AG08395 (cell line): ENCODE measurements at places on chromosomes 5 and 9.

- peak; percentile 83 for DNase-seq
Observed at GRCh38 chr5:73311291-73312110, 137.1 kb downstream of the FOXD1 start.

DNA sequence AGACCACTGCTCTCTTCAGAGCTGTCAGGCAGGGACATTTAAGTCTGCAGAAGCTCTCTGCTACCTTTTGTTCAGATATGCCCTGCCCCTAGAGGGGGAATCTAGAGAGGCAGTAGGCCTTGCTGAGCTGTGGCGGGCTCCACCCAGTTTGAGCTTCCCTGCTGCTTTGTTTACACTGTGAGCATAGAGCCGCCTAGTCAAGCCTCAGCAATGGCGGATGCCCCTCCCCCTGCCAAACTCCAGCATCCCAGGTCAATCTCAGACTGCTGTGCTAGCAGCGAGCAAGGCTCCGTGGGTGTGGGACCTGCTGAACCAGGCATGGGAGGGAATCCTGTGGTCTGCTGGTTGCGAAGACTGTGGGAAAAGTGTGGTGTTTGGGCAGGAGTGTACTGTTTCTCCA lies 59.9 kb downstream of the CAVIN4 start:
- no peak for DNase-seq

GRCh38 chr5:174698156-174698555 lies 26.2 kb upstream of the MSX2 start:
- no peak for DNase-seq

DNA sequence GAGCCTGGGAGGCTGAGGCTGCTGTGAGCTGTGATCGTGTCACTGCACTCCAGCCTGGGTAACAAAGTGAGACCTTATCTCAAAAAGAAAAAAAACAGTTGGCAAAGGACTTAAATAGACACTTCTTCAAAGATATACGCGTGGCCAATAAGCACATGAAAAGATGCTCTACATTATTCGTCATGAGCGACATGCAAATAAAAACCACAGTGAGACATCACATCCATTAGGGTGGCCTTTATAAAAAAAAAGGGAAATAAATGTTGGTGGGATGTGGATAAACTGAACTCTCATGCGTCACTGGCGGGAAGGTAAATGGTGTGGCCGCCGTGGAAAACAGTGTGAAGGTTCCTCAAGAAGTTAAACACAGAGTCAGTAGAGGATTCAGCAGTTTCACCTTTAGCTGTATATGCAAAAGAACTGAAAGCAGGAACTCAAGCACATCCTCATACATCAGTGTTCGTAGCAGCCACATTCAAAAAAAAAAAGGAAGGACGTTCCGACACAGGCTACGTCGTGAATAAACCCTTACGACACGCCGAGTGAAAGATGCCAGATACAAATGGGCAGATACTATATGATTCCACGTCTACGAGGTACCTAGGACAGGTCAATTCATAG lies 24.5 kb upstream of the NRARP start:
- DNase-seq = no peak

DNA sequence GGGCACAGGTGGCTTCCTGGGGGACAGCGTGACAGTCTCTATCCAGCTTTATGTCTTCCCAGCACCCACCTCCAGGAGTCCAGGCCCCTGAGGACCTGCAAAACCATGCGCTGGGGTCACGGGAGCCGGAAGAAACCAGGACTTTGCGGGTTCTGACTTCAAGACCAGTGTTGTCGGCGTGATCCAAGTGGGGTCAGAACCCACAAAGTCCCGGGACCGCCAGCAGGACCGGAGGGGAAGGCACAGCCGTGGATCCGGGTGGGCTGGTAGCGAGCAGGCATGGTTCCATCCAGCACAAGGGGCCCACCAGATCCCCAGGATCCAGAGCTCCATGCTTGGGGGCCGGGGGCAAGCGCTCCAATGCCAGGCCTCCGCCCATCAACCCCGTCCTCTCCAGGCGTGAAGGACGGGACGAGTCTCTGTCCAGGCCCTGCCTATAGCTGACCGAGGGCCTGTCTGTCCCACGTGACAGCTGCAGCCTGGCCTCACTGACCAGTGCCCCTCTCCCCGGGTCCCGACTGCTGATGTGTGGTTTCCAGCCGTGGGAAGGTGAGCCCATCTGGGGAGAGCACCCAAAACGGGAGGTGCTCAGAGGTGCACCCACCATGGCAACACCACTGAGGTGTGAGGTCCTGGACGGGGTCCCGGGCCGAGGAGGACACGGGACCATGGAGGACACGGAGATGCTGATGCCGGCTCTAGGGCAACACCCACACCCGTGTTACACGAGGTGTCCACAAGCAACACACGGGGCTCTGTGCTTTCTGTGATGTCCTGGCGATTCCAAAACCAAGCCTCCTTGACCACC lies 48.9 kb downstream of the SLC12A7 start:
- no peak for DNase-seq

GRCh38 chr5:40405996-40406740 lies 273.5 kb upstream of the PTGER4 start:
- no peak for DNase-seq

GRCh38 chr9:128142061-128142460 lies 7.2 kb upstream of the LCN2 start:
- DNase-seq = no peak

- peak; percentile 16 for DNase-seq
Observed at GRCh38 chr5:137753691-137754187, 424 bp downstream of the HNRNPA0 start.

GRCh38 chr5:143860211-143860610 lies 48.2 kb downstream of the HMHB1 start:
- no peak for DNase-seq

DNA sequence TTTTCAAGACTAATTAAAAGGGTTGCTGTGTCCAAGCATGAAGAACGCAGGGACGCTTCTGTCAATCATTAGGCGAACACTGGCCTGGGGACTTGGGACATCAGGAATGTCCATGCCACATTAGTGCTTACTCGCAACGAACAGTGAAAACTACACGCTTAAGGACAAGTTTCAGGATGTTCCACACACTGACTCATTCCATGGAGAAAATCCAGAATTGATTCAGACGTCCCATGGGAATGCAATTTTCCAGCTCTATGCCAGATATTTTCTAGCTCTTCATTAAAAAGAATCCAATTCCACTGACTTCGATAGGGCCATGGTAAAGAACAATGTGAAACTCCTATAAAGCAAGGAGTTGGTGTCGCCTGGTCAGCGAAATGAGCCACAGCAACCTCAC lies 98.2 kb downstream of the CAMSAP1 start:
- peak; percentile 46 for DNase-seq

DNA sequence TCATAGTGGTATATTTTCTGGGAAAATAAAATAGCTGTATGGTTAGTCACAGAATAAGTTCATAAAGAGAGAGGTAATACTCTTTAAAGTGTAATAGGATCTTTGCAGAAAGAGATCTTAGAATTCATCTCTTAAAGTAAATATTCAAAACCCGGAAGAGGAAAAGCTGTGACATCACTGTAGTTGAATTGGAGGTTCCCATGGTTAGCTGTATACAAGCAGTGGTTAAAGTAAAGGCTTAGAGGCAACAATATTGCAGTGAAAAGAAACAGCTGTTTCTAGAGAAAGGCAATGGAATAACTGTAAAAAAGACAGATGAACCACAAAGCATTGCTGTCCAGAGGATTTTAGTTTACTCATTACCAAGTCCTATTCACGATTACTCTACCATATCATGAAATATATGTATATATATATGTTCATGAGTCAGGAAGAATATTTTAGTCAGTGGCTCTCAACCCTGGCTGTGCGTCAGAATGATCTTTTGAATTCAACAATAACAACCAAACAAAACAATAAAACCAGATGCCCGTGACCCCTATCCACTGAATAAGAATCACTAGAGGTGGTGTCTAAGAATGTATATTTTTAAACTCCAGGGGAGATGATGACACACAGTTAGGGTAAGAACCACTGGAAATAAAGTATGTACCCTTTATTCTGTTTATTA lies 4.7 kb downstream of the ERCC6L2 start:
- no peak for DNase-seq

GRCh38 chr5:35218981-35219380 lies 11.3 kb downstream of the PRLR start:
- no peak for DNase-seq

GRCh38 chr5:145237843-145238242 lies 597.3 kb downstream of the PRELID2 start:
- no peak for DNase-seq

DNA sequence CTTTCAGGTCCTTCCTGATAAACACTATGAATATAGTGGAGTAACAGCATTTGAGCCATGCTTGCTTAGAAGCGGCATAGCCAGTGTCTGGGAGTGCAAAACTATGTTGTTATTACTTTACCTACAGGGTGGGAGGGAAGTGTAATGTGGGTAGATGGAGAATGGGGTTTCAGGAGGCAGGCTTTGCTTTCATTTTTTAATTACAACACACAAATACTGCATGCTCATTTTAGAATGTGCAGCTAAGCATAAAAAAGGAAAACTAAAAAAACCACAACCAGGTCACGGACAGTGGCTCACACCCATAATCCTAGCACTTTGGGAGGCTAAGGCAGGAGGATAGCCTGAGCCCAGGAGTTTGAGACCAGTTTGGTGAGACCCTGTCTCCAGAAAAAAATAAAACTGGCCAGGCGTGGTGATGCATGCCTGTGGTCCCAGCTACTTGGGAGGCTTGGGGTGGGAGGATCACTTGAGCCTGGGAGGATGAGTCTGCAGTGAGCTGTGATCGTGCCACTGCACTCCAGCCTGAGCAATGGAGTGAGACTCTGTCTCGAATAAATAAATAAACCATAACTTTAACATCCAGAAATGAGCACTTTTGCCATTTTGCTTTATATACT lies 20.2 kb downstream of the HAVCR1 start:
- DNase-seq = no peak

GRCh38 chr5:90301248-90301647 lies 108.3 kb downstream of the CETN3 start:
- DNase-seq = no peak

- no peak for DNase-seq
Observed at GRCh38 chr9:113719919-113720318, 156.2 kb upstream of the ZNF618 start.

DNA sequence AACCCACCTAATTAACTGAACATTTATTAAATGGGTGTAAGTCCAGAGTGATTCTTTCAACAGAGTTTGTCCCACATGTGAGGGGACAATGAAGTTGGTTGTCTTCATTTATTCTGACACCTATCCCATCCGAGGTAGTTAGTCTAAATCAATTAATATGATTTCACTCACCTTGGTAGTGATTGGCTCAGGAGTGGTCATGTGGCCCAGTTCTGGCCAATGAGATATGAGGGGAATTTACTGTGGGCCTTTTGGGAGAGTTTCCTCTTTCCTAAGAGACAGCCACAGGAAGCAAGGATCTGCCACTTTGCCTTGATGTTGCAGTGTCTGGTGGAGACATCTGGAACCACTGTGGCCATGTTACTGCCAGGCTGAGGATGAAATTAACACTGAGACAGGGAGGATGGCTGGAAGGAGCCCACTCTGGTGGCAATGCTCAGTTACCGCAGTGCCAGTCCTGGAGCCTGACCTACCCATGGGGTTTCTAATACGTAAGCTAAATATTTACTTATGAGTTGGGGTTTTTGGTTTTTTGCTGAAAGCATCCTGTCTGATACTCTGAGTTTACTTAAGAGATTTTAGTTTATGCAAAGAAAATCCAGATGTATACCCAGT lies 118.6 kb downstream of the FGF18 start:
- no peak for DNase-seq

- DNase-seq = no peak
Observed at GRCh38 chr5:50752800-50753199, 86.4 kb downstream of the PARP8 start.

- DNase-seq = no peak
Observed at GRCh38 chr5:132267166-132267739, 9.8 kb downstream of the PDLIM4 start.

DNA sequence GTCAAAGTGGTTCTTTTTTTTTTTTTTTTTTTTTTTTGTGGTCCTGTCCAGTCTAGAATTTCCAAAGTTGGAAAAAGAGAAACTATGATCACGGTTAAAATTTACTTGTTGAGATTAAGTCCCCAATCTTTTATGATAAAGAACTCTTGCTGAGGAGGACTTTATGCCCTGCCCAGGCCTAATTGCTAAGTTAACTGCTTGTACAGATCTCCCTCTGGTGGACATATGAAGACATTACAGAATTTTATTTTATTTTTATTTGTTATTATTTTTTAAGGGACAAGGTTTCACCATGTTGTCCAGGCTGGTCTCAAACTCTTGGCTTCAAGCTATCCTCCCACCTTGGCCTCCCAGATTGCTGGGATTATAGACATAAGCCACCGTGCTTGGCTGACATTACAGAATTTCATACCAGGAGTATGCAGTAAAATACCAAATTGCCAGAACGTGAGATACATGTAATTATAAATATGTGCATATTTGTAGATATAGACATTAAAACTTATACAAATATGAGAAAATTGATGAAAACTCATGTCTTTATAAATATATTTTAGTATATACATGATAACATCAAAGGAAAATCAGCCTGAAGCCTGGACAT lies 91.2 kb downstream of the RFK start:
- peak; percentile 60 for DNase-seq

GRCh38 chr9:113187929-113188595 lies 33.0 kb downstream of the FKBP15 start:
- peak; percentile 95 for DNase-seq

GRCh38 chr9:12224449-12224848 lies 468.7 kb upstream of the TYRP1 start:
- no peak for DNase-seq

DNA sequence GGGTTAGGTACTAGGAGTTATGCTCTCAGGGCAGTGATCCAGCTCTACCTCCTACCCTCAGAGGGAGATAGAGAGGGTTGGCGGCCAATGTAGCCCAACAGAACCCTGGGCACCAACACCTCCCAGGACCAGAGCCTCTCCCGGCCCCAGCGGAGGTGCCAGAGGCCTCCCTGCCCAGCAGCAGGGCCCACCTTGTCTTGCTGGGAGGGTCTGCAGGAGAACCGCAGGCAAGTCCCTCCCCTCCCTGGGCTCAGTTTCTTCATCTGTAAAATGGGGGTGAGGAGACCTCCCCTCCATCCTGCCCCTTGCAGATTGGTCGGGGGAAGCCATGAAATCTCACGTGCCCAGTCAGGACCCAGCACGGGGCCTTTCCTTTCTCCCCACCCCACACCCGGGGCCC lies 34.4 kb downstream of the HK3 start:
- no peak for DNase-seq

- DNase-seq = no peak
Observed at GRCh38 chr5:15037247-15037908, 165.8 kb upstream of the ANKH start.

GRCh38 chr9:11338130-11338529 lies 725.3 kb upstream of the PTPRD start:
- DNase-seq = no peak

DNA sequence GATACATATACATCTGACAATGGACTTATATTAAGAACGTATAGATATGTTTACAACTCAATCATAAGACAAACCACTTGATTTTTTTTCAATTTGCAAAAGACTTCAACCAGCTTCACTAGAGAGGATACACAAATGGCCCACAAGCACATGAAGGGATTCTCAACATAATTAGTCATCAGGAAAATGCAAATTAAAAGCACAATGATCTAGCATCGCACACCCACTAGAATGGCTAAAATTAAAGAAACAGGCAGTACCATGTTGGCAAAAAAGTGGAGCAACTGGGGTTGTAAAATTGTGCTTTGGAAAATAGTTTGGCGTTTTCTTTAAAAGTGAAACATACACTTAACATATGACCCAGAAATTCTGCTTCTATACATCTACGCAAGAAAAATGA lies 80.0 kb upstream of the TRIO start:
- peak; percentile 46 for DNase-seq
